ENCODE measurements at places on chromosomes 5 and 9.
A peak's percentile ranks its signal among the peaks of the same experiment; 100 is the strongest.

GRCh38 chr5:122151640-122152039, 22.3 kb downstream of the ZNF474 start:
- DNase-seq: no peak

DNA sequence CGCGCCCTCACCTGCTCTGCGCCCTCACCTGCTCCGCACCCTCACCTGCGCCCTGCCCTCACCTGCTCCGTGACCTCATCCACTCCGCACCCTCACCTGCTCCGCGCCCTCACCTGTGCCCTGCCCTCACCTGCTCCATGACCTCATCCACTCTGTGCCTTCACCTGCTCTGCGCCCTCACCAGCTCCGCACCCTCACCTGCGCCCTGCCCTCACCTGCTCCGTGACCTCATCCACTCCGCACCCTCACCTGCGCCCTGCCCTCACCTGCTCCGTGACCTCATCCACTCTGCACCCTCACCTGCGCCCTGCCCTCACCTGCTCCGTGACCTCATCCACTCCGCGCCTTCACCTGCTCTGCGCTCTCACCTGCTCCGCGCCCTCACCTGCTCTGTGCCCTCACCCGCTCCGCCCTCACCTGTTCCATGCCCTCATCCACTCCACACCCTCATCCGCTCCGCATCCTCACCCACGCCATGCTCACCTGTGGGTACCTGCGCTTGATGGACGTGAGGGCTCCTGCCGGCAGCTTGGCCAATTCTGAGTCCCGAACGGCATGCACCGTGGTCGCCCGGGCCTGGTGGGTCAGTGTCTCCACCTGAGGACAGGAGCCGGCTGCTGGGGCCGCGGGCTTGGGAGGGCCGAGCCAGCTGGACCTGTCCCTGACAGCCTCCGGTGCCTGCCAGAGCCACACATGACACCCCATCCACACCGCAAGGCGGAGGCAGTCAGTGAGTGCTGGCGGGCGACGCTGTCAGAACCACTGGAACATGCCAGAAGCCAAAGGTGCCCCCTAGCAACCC, 35.6 kb upstream of the NSMF start:
- no peak for DNase-seq

- no peak for DNase-seq
Observed at GRCh38 chr5:82031220-82032119, 59.6 kb downstream of the ATG10 start.

GRCh38 chr5:83440826-83441225, 30.7 kb upstream of the VCAN start:
- DNase-seq: no peak

GRCh38 chr5:34991486-34992238, 56.1 kb downstream of the AGXT2 start:
- no peak for DNase-seq

- no peak for DNase-seq
Observed at GRCh38 chr9:7196467-7196866, 438.7 kb downstream of the KDM4C start.

DNA sequence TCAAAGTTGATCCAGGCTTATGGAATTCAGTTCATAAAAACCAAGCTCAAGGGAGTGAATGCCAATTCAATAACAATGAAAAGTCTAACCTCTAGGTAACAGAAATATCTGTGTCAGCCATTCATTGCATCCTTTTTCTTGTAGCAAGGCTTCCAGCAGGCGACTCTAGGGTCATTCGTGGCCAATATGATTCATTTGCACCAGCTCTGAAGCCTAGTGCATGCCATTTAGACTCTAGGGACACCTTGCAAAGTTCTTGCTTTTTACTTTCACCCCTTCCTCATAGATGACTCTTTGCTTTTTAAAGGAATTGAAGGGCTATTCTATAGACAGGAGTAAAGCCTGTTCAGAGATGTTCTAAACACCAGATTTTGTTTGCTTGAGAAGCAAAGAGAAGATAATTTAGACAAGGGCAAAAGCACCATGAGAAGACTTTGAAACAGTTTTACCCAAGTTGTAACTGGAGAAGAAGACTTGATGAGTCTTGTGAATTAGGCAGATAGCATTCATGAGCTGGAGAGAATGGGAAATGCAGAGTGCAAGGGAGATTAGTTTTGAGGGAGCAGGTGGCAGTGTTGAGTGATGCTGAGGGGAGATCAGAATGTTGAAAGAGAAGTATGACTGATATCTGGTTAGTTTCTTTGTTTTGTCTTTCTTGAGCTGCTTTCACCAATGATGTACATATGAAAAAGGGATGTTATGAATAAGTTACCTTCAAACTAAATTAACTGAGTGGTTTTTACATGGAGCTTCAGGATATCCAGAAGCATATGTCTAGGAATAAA, 94.5 kb downstream of the F2RL2 start:
- DNase-seq: no peak

DNA sequence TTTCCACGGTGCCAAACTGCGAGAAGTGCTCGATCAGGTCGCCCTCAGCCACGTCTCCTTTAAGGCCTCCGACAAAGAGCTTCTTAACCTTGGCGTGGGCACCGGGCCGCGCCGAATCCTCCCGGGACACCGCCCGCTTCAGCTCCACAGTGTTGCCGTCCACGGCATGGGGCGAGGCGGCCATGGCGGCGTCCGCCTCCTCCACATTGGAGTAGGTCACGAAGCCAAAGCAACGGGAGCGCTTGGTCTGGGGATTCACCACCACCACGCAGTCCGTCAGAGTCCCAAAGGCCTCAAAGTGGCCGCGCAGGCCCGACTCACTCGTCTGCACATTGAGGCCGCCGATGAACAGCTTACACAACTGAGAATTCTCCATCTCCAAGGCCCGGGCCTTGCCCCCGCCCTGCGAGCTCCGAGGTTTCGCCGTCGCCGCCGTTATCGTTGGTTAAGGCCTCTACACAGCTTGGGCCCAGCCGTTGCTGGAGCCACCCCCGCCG, 424 bp downstream of the HNRNPA0 start:
- DNase-seq: no peak

- DNase-seq: no peak
Observed at GRCh38 chr5:602466-603035, 9.6 kb upstream of the CEP72 start.

GRCh38 chr9:98120476-98120875, 1.5 kb upstream of the TRIM14 start:
- DNase-seq: no peak

DNA sequence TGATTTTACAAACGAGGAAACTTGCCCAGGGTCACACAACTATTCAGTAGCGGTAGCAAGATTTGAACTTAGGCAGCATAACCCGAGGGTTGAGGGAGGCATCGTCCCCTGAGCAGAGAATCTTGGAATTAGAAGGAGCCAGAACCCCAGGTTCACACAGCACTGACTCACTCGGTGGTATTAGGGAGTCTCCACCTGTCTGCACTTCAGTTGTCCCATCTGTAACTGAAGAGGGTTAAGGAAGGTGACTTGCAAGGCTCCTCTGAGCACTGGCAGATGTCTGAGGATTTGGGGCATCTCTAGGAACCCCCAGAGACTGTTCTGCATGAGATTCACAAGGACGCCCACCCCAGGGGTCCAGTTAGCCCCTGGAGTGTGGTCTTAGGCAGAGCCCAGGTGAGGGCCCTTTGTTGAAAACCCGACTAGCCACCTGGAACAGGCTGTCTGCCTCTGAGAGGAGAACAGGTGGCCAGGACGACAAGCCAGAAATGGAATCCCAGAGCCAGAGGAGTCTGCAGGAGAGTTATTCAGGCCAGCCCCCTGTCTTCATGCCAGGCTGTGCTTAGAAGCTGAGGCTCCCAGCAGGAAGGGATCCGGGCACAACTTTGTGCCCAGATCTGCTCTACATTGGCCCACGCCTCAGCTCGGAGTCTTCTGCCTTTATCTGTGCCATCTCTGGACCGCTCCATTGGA, 50.0 kb upstream of the ORM1 start:
- DNase-seq: no peak

DNA sequence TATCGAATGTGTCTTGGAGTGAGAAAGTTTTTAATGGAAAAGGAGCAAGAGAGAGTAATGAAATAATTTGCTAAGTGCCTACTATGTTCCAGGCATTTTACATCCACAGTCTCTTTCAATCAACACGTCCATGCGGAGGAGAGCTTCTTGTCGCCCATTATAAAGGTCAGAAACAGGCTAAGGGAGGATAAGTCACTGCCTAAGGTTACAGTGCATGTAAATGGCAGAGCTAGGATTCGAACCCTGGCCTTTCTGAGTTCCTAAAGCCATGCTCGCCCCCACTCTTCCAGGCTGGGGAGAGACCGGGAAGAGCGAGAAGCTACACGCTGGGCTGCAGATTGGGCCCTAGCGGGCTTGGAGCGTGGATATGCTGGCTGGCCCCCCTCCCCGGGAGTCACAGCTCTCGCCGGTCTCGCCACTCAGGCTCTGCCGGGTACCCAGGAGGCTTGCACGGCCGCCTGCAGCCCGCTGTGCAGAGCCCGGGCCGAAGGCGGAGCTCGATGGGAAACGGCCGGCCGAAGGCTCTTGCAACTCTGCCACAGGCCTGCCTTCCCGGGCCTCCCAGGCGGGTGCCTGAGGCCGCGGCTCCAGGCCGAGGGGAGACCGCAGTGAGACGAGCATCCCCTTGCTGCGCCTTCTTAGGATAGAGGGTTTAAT, 775 bp upstream of the LHX2 start:
- DNase-seq: no peak

- peak; percentile 72 for DNase-seq
Observed at GRCh38 chr5:65722575-65723403, 784 bp downstream of the NLN start.

- no peak for DNase-seq
Observed at GRCh38 chr9:77374266-77374665, 196.9 kb downstream of the VPS13A start.

GRCh38 chr9:36208521-36209253, 18.0 kb downstream of the CLTA start:
- no peak for DNase-seq

- no peak for DNase-seq
Observed at GRCh38 chr5:82147860-82148573, 130.1 kb downstream of the RPS23 start.

GRCh38 chr5:51395245-51395644, 12.0 kb downstream of the ISL1 start:
- DNase-seq: no peak

GRCh38 chr5:172633403-172633970, 7.6 kb upstream of the NEURL1B start:
- no peak for DNase-seq

DNA sequence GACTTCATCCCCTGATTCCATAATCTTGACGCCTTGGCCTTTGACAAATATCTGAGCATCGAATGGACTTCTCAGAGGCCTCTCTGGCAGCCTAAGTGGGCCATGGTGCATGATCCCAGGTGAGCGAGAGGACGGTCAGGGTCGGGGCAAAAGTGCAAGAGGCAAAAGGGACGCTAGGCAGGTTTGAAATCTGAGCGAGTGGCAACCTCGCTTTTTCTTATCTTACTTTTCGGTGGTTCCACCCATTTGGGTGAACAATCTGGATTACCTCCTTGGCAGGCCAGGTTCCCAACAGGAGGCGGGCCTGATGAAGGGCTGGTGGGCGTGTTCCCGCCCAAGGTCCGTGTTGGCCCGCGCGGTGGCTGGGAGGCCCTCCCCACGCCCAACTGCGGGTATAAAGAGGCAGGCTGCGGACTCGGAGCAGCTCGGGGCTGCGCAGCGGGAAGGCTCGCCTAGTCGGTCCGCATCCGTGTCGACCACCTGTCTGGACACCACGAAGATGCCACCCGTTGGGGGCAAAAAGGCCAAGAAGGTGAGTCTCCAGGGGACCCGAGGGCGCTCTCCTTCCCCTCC, at the start of gene BHMT:
Gene BHMT, plus strand, starts transcription at position 423 of the 573 bp plus-strand sequence. Its CDS starts 77 bp downstream, at position 500.
- DNase-seq: no peak

DNA sequence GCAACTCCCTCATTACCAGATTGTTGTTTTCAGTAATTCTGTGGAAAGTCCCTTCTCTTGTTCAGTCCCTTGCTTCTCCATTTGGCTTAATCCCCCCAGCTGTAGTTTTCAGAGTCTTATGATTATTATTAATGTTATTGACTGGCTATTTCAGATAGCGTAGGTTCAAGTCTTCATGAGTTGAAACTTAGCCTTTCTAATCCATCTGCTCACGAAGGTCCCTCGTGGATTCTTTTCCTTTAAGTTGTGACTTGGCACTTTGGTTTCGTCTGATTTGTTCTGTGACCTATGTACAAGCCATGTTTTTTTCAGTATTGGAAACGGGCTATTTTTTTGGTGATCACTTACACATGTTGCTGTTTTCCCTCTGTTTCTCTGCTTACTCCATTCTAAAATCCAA, 260.3 kb downstream of the TMEM167A start:
- no peak for DNase-seq

GRCh38 chr5:168153263-168153875, 138.1 kb upstream of the WWC1 start:
- no peak for DNase-seq
